Esophagus mucosa (tissue), 1 donor: ENCODE measurements at places on chromosomes 2 and 18. TPM values are rescaled to one million over a fixed set of nuclear protein-coding genes. Genes with fewer than 3 reads are reported as not detected.
A peak's percentile ranks its signal among the peaks of the same experiment; 100 is the strongest.

DNA sequence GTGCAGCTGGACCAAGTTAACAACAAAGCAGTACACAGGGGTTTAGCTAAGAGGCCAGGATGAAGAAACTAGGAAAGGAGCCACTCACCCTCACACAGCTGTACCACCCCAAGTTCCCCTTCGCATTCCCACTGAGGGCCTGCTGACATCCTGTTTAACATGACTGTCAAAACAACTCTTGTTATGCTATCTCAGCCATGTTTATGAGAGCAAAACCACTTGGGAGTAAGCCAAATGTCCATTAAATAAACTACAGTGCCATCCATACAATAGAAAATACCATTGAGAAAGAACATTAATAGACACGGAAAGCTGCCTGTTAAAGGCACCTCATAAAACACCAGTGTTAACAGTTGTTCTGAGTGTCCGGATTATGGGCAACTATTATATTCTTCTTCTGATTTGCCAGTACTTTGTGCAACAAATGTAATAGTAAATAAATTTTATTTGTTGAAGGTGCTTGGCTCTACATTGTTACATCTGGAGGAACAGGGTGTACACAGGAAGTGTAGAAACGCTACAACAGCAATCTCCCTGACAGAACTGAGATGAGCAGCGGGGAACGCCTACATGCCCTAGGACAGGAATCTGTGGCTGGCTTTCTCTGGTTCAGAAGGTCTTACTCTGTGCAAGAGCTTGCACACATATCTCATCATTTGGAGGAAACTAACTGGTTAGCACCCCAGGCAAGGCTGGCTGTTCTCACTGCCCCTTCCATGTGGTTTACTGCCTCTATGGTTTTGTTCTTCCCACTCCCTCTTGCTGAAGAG lies 85.6 kb downstream of the EHD3 start:
- peak; percentile 46 for ATAC-seq

The IL36G gene
- 27.4 TPM for total RNA-seq

- no peak for ATAC-seq
Observed at GRCh38 chr2:649426-650342, 27.5 kb downstream of the TMEM18 start.

GRCh38 chr2:217329023-217329431 lies 469.2 kb upstream of the TNP1 start:
- no peak for ATAC-seq

DNA sequence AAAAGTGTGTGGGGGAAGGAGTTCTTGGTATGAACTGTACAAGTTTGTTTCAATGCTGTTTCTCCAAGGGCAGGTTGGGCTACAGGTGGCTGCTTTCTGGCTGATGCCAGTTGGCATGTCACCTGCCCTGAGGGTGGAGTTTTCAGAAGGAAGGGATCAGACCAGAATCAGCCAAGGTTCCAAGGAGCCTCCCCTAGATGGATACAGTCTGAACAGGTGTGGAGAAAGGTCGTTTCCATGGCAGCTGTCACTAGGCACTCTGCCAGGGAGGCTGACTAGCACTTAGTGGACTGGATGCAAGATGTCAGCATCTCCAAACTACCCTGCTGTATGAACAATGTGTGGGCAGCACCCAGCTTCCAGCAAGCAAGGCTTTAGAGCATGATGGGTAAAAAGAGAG lies 444.4 kb upstream of the HNRNPA3 start:
- no peak for ATAC-seq

- no peak for ATAC-seq
Observed at GRCh38 chr2:171846894-171847293, 47.1 kb downstream of the SLC25A12 start.

DNA sequence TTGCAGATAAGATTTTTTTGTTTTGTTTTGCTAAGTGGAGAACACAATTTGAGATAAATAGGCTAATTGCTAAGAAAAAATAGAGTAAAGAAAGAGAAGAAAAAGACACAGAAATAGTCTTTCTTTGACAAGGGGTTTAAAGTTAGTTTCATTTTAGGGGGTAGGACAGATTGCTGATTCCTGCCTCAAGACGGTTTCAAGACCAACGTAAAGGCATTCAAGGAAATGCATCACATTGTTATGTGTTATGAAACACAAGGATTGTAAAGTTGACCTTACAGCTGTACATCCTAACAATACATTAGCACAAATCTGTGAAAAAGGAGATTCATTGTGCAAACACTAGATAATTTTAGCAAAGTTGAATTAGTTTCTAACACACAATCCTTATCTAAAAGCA lies 22.7 kb upstream of the ETAA1 start:
- no peak for ATAC-seq

The CHRNG gene
- total RNA-seq = not detected

DNA sequence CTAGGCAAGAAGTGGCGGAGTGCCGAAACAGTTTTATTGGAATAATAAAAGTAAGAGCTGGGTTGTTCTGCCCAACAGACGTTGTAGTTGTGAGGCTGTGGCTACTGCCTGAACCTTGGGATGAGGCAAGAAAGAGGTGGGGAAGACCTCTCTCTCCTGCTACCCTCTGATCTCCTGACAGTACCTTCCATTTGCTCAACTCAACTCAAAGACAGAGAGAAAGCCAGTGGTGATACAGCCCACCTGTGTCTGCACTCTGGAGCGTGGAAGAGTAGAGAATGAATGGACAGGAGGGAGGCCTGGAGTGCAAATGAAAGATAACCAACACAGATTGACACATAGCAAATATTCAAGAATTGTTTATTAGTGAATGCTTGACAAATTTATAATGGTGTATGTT lies 590.3 kb downstream of the NYAP2 start:
- ATAC-seq = no peak

The SULT1C4 gene
- total RNA-seq = 0.32 TPM

The CRIM1 gene
- total RNA-seq = 15.2 TPM

GRCh38 chr2:128640845-128641360 lies 322.2 kb upstream of the HS6ST1 start:
- no peak for ATAC-seq

GRCh38 chr2:190342611-190343010 lies 778 bp upstream of the INPP1 start:
- ATAC-seq = no peak

DNA sequence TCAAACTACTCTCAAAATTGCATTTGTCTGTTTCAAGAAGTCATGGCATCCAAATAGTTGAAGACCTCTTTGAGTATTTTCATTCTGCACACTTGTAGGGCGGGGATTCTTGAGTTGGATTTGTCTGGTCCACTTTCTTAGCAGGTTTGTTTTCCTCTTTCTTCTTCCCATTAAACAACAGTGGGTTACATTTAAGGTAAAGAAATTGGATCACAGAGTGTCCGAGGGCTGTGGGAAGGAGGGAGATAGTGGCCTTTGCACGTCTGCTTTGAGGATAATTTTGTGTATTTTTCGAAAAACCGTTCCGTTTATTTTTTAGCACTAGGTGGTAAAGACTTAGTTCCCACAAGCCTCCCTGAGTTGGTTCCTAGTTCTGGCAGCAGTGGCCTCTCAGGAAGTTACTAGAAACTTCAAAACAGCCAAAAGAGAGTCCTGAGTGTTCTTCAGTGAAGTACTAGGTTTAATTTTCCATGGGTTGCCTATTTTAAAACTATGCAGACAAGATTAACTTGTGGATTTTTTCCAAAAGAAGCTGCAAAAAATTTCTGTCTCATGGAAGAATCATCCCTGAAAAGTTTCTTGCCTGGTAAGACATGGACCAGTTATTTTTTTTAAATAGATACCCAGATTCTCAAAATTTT lies 107.9 kb downstream of the CDC42EP3 start:
- ATAC-seq = no peak

DNA sequence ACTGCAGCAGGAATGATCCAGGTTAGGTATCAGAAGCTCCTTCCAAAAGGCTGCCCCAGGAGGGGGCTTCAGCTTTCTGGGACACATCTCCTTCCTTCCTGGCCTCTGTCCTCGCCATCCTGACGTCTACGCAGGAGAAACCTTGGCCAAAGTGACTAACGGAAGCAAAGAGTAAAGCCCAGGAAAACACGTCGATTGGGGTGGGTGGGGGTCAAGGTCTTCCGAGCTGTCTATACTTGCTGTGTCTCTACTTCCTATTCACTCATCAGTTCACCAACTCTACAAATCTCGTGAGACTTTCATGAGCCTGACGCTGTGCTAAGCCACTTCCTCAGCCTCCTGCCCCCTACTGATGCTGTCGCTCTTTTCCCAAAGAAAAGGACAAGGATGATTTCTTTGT lies 212.6 kb downstream of the TNS1 start:
- ATAC-seq = no peak

DNA sequence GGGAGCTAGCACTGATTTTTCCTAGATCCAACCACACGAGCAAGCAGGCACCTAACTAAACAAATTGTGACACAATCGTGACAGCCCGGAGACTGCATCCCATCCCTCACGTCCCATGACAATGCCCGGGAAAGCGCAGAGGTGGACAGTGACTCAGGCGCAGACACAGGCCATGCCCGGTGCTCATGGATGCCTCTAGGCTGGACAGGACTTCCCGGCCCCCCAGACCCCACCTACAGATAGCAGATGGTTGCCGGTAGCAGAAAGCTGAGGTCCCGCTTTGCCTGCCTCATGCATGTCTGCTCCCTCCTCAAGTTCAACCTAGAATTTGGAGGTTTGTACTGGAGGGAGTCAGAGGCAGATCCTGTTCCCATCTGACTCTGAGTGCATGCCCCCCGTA lies 81.0 kb downstream of the TPO start:
- ATAC-seq = no peak

The RAB17 gene
- total RNA-seq = 7.8 TPM

GRCh38 chr2:3631851-3632659 lies 25.9 kb upstream of the ALLC start:
- no peak for ATAC-seq

DNA sequence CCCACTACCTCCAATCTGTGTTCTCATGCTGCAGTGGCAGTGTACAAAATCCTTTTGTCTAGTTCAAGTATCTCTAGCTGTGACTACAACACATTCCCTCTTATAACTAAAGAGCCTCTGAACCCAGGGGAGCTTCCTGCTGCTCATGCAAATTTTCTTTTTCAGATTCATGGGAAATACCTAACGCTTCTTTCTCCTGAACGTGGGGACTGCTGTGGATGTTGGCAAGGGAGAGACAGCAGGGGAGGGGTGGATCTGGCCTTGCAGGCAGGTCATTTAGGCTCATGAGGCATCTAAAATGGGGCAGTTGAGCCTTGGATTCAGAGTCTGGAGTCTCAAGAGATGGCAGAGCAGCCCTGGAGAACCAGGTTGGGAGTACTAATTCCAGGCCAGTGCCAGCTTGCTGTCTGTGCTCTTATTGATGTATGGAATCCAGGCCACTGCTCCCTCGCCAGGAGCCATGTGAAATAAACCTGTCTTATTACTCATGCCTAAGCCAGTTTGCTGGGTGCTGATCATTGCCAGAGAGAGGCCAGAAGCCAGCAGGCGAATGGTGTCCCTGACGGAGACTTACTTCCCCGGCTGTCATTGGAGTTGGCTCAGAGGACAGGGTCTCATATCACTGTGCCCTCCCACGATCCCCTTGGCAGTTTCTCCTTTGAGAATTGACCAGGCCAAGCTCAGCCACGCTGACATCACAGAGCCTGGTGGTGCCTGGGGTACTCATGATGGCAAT lies 29.2 kb upstream of the TNP1 start:
- peak; percentile 97 for ATAC-seq

DNA sequence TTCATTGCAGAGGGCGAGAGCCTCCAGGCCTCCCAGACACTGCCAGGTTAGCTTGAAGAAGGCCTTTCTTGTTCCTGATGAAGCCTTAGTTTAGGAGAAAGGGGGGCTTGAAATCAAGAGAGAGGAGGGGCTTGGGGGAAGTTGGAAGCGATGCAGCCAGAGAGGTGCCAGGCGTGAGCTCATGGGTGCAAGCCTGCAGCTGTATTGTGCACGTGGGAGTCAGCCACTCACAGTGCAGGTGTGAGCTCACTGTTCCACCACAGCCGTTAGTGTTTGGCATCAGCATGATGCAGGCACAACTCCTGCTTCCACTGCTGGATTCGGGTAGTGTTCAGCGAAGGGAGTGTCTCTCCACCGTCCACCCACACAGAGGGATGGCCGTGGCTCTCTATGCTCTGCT lies 68.4 kb upstream of the ALPP start:
- ATAC-seq = peak; percentile 54

The HRH4 gene
- 0.28 TPM for total RNA-seq

GRCh38 chr18:54531402-54532065 lies 59.5 kb upstream of the DYNAP start:
- ATAC-seq = no peak

- peak; percentile 70 for ATAC-seq
Observed at GRCh38 chr2:205965707-205966106, 120.3 kb downstream of the INO80D start.

DNA sequence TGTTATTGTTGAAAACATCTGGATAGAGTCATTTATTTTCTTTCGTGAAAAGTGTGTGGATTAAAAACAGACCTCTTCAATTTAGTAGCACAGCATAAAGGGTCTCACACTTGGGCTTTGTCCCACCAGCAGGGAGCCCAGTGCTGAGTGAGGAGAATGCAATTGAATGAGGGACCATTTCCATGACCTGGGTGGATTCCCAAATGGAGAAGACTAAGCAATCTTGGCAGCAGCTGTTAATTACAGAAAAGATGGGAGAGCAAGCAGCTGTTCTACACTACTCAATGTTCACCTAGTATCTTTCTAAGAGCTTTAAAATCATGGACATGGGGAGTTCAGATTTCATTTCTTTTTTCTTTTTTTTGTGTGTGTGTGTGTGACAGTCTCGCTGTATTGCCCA lies 121.8 kb upstream of the FN1 start:
- ATAC-seq = no peak

GRCh38 chr2:205748639-205749038 lies 66.3 kb downstream of the NRP2 start:
- peak; percentile 85 for ATAC-seq

- ATAC-seq = peak; percentile 96
Observed at GRCh38 chr18:23331091-23331920, 121.8 kb upstream of the RIOK3 start.

DNA sequence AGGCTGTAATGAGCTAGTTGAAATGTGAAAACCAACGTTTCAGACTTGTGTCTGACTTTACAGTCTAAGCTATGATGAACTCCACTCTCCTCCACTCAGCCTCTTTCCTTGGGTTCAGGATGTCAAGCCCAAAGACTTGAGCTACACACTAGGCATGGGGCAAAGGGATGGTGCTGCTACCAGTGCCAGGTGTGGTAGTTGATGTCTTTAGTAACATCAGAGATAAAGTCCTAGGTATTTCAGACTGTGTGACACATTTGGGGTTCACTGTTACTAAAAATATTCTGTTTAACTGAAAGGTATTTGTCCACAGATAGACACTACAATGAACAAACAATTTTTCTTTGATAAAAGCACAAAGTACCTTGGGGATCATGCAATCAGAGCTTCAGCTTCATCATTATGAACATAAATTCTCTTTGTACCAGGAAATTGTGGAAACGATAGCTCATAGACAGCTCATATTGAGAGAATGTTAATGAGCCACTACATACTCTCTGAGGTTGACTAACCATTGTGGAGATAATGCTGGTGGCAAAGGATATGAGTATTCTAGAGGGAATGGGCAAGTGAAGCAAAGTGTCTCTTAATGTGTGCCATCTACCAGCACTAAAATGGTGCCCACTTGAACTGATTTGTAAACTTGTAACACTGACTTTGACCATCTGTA lies 253.7 kb upstream of the THUMPD2 start:
- ATAC-seq = no peak

The SFTPB gene
- 0.84 TPM for total RNA-seq

- no peak for ATAC-seq
Observed at GRCh38 chr2:175450029-175450760, 268.7 kb upstream of the ATP5MC3 start.
